GM13976 (cell line): ENCODE measurements at places on chromosomes 16 and 17.

GRCh38 chr17:6303664-6304063 lies 131.3 kb downstream of the AIPL1 start:
- peak; percentile 25 for DNase-seq

- DNase-seq: no peak
These were observed 11.4 kb downstream of the CFAP97D1 start for GRCh38 chr17:43791589-43791988.

GRCh38 chr16:86882586-86883280 lies 304.4 kb downstream of the FOXL1 start:
- no peak for DNase-seq

DNA sequence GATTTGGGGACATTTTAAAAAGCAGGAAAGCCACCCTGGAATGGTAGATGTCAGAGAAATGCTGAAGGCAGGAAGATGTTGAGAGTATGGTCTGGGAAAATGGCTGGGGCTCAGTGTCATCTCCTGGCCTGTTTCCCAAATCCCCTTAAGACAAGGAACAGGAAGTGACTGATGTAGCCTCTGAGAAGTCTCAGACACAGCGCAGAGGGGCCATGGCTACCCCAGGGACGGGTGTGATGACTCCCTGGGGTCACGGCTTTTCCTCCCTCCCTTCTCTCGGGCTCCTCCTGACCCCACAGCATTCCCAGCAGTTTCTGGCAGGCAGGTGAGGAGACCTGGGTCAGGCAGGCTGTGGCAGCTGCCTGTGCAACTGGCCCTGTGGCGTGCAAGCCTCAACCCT lies 45.4 kb downstream of the RAP1GAP2 start:
- no peak for DNase-seq

- no peak for DNase-seq
These were observed 2.4 kb downstream of the SERPINF1 start for GRCh38 chr17:1764284-1764683.

GRCh38 chr17:46851029-46851741 lies at the start of gene WNT9B:
WNT9B (plus strand) TSS chr17:46851583; CDS start chr17:46851639, 56 bp downstream.
- peak; percentile 45 for DNase-seq

- DNase-seq: no peak
These were observed 474.3 kb upstream of the TOM1L1 start for GRCh38 chr17:54426296-54426886.

DNA sequence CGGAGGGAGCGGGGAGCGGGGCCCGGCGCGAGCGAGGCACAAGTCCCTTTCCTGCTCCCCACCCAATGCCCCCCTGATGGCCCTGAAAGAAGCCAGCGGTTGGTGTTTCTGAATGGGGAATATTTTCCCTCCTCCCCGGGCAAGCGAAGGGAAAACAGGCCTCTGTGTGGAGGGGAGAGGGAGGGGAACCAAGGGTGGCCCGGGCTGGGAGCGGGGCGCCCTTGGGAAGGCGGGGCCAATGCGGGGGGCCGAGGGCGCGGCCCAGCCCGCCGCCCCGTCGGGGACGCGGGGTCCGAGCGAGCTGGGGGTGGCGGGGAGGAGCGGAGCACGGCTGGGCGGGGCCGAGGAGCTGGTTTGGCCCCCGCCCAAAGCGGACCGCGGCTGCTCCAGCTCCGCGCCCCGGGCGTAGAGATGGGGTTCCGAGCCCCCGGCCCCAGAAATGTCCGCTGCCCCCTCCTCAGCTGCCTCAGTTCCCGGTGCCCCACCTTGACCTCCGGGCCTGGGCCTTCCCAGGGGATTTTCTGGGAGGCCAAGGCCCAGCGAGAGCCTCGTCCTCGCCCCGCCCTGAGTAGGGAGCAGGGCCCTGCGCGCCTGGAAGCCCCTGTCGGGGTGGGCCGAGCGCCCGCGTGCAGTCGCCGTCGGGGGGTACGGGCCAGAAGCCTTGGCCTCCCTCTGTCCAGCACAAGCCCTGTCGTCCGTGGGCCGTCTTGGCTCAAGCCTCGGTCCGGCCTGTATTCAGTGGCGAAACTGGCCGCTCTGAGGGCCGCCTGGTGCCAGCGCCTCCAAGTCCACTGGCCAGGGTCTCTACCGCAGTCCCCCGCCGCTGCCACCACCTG lies 3.9 kb upstream of the HEXIM1 start:
- peak; percentile 58 for DNase-seq

DNA sequence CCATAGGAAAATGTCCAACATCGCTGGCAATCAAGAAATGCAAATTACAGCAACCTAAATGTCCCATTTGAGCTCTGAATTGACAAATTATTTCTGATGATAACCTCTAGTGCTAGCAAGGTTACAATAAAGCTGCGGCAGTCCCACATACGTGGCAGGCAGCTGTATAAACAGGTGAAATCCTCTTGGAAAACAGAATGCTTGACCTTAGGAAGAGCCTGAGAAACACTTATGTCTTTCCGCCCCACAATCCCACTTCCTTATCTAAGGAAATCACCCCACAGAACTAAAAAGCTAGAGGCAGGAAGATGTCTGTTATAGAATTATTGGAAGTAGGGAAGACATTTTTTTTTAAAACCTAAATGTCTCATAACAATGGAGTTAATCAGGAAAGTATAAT lies 154.3 kb downstream of the KATNIP start:
- DNase-seq: no peak
